NCI-H510A (cell line): ENCODE measurements at places on chromosomes 16 and 17.

GRCh38 chr17:45871718-45872117, 22.6 kb upstream of the MAPT start:
- DNase-seq = no peak

DNA sequence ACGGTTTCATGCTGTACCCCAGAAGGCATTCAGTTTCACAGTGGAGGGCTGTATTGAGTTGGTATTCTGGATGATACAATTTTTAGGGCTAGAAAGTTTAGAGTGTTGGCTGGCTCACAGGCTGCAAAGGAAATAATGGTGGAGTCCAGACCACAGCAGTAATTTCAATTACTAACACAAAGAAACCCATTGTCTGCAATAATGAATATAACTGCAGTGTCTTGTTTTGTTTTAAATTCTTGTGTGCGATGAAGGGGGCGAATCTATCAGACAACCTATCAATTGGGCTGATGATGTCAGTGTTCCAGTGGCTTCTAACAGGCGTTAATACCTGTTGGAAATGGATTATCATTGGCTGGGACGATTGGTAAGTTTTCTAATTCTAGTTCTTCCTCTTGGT, 1.5 kb downstream of the SP2 start:
- DNase-seq = no peak

DNA sequence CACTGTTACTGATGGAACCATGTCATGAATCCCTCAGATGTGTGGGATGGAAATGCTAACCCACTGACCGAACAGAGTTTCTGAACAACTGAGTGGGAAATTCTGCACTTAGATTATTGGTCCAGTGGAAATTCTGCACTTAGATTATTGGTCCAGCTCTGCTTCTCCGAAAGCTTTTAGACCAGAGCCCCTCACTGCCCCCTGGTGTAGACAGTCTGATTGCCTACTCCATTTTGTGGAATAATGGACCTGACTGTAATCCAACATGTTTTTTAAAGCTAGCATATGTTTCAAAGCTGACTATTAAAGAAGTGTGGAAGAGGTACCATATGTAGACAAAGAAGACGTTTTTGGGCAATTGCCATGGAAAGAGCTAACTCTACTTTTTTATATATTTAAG, 50.3 kb upstream of the TBX2 start:
- DNase-seq = no peak

DNA sequence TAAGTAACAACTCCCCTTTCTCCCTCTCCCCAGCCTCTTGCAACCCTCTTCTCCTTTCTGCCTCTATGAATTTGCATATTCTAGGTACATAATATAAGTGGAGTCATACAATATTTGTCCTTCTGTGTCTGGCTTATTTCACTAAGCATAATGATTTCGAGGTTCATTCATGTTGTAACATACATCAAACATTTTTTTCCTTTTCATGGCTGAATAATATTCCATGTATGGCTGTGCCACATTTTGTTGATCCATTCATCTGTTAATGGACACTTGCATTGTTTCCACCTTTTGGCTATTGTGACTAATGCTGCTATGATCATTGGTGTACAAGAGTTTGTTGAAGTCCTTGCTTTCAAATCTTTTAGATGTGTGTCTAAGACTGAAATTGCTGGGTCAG, 17.6 kb upstream of the FA2H start:
- DNase-seq = no peak

- no peak for DNase-seq
Observed at GRCh38 chr17:1591474-1592090, 29.0 kb upstream of the PITPNA start.

- peak; percentile 23 for DNase-seq
Observed at GRCh38 chr17:38322156-38322779, 21.5 kb downstream of the GPR179 start.

GRCh38 chr16:87334651-87335624, 17.7 kb upstream of the C16orf95 start:
- no peak for DNase-seq

DNA sequence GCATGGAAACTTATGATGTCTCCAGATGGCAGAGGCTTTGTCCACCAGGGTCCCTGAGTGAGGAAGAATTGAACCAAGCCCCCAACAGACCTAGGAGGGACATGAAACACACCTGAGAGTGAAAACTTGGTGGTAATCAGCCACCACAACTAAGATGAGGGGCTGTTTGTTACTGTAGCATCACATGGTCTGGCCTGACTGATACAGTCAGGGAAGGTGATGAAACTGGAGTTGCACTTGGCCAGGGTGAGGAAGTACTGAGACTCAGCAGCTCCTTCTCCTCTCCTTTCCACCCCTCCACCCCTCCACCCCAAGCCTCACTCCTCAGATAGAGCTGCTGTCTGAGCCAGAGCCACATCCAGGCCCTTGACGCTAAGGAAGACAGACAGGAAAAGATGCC, 37.2 kb downstream of the C16orf82 start:
- DNase-seq = no peak

DNA sequence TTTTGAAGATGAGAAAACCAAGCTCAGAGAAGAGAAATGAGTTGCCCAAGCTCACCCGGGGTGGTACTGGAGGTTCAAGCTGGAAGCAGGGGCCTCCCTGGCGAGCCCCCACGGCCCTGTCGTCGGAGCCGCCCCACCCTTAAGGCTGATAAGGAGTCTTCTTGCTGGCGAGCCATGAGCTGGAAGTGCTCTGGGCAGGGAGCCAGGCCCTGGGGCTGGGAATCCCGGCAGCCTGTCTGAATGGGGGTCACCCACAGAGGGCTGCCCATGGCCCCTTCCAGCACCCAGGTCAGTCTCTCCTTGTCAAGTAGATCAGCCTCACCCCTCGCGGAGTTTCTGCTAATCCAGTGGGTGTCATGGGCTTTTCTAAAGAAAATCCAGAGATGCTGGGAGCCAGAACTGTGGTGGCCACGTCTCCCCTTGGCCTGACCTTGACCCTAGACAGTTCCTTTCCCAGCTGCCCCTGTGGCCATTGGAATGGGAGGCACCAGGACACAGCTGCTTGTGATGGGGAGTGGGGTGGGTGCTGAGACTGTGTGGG, 1.2 kb upstream of the P2RX1 start:
- DNase-seq = no peak

GRCh38 chr16:74650966-74651567, 15.6 kb downstream of the RFWD3 start:
- no peak for DNase-seq

DNA sequence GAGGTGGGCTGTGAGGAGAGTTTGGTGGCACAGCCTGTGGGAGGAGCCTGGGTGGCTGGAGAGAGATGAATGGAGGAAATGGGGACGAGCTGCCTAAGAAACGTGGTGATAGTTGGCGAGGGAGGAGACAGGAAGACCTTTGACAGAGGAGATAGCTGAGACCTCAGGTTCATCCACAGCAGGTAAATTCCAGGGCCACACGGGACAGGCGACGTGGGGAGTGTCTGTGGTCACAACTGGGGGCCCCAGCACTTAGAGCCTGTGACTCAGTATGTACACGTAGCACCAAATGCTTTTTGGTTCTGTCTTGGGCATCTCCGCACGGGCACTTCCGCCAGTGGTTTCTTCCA, 7.7 kb downstream of the MINK1 start:
- no peak for DNase-seq

DNA sequence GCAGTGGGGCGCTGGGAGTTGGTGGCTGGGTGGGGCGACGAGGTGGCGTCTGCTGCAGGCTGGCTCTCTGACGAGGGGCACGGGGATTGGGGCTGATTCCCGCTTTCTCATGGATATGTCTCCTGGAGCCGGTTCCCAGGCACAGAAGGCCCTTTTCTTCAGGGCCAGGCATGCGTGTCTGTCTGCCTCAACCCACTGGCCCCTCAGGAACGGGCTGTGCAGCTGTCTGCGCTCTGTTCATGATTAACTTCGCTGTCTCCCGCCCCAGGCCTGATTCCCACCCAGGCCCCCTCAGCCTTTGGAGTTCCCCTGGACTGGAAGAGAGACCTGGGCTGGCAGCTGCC, 53.1 kb downstream of the RAP1GAP2 start:
- no peak for DNase-seq

DNA sequence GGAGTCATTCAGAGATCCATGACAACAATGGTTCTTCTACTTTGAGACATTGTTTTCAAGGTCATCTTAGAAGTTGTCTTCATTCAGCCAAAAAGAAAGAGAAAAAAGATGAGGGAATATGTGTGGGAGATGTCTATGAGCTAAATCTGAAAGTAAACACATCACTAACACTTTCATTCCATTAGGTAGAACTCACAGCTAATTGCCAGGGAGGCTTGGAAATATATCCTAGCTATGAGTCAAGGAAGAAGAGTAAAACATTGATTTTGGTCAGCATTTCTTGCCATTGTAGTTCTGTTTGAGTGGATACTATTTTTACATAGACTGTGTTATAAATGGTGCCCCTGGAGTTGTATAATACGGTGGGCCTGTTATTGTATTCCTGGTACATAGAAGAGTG, 316.4 kb upstream of the MYOCD start:
- DNase-seq = no peak

DNA sequence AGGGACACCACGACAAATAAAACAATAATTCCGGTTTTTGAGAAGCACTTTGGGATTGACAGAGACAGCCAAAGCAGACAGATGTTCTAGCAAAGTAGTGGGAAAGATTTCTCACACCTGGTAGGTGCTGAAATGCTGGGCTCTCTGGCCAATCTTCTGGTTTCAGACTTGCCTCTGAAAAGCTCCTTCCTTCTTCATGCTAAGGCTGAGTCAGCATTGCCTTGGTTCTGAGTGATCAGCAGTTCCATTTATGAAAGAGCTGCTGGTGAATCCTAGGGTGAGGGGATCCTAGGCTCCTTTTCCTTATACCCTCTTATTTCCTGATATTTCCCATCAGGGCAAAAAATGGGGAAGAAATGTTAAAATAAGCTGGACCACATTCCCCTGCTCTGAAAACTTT, 268.7 kb upstream of the SALL1 start:
- no peak for DNase-seq

DNA sequence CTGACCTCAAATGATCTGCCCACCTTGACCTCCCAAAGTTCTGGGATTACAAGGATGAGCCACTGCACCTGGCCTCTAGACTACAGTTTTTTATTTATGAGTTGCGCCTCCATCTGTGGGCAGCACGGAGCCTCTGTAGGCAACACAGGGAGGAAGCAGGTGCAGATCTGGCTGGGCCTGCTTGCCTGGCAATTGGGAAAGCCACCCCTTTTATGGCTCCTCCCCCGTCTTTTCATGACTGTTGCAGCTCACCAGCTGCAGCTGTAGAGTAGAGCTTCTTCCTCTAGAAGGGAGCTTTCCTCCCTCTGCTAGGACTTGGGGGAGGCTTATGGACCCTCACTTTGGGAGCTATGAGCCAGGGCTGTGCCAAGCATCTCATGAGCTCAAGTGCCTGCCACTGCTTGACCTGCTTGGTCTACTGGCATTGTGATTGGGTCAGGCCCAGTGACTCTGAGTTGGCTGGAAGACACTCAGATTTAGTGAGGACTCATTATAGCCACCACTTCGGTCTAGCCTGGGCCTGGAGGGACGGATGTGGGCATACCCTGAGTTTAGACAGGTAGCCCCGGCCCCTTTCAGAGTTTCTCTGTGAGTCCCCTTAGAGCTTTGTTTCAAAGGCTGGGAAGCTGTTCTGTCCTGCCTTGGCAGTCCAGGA, 6.9 kb upstream of the SLC7A6 start:
- DNase-seq = peak; percentile 54

- no peak for DNase-seq
Observed at GRCh38 chr16:71368958-71369357, 10.4 kb downstream of the CALB2 start.

DNA sequence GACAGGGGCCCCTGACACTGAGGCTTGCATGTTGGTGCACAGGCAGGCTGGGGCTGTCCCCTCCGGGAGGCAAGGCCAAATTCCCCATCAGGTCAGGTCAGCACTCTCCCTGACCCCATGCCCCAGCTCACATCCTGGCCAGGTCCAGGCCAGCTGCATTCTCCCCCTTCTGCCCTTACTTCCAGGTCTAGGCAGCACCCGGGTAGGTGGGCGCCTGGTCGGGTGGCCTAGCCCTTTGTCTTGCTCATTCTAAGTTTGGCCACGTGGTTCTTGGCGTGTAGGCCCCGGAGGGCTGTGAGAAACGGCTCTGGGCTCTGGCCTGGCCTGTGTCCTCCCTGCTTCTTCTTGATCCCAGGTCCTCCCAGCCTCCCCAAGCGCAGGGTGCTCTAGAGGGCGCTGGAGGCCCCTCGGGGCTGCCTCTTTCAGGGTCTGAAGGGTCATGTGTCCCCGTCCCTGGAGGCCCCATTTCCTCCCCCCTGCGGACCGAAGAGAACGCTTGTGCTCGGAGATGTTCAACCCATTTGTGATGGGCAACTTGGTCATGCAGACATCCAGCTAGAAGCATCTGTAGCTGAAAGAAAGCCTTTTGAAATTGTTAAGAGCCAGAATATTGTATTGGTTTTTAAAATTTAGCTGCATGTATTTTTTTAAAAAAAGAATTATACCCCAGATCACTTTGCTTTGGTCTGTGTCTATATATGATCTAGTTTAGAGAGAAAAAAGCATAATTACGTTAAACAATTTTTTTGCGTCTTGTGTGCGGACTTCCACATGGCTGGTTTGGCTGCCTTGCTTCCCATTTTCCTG, 6.7 kb downstream of the BAHCC1 start:
- DNase-seq = no peak

DNA sequence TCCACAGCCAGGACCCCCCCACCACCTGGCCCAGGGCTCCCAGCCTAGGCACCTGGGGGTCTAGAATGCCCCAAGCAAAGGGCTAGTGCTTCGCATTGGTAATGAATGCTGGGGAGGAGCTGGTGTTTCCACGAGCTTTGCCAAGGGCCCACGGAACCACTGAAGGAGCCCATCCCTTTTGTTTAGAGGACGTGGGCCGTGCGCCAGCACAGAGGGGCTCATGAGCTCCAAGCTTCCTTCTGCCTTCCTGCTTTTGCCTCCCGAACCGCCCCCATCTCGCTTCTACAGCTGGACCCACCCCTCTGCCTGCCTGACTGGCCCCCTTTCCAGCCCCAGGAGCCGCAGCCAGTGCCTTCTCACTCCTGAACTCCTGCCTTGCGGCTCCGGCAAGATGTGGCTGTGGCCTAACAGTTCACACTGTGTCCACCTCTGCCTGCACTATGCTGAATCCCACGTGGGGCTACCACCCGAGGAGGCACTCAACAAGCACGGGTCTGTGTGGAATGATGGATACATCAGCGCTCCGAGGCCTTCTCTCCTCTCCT, 31.8 kb upstream of the RASD1 start:
- no peak for DNase-seq

- DNase-seq = no peak
Observed at GRCh38 chr17:1119924-1120323, 59.9 kb downstream of the ABR start.

GRCh38 chr17:28507567-28508203, 1.5 kb downstream of the FOXN1 start:
- DNase-seq = no peak

DNA sequence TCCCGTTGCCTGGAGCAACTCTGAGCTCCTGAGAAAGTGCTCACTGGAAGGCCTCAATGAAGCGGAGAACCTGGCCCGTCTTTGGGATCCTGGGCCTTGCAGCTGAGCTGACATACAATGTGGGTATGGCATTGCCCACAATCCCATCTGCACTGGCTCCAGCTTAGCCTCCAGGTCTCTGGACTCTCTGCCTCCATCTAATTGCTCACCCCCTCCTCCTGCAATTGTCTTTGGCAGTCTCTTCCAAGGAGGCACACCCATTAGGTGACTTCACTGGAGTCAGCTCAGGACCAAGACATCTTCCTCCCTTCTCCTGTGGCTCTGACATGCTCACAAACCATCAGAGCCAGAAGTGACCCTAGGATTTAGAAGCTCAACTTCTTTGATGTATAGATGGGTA, 1.5 kb downstream of the DLX4 start:
- DNase-seq = no peak

GRCh38 chr17:68646626-68647526, 45.7 kb upstream of the FAM20A start:
- DNase-seq = no peak
